ENCODE measurements at places on chromosomes 5 and 9.

DNA sequence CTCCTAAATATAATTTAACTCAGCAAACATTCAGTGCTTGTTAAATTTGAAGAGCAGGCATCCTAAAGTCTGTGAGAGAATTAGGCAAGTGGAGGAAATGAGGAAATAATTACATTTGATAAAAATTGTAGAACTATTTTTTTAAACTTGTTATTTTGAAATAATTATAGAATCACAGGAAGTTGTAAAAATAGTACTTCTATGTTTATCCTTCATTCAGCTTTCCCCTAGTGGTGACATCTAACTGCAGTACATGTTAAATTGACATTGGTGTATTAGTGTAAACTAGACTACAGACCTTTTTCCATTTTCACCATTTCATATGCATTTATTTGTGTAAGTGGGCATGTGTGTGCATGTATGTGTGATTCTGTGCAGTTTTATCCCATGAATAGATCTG is 51.6 kb downstream of the F2RL2 start:
- DNase-seq: no peak

DNA sequence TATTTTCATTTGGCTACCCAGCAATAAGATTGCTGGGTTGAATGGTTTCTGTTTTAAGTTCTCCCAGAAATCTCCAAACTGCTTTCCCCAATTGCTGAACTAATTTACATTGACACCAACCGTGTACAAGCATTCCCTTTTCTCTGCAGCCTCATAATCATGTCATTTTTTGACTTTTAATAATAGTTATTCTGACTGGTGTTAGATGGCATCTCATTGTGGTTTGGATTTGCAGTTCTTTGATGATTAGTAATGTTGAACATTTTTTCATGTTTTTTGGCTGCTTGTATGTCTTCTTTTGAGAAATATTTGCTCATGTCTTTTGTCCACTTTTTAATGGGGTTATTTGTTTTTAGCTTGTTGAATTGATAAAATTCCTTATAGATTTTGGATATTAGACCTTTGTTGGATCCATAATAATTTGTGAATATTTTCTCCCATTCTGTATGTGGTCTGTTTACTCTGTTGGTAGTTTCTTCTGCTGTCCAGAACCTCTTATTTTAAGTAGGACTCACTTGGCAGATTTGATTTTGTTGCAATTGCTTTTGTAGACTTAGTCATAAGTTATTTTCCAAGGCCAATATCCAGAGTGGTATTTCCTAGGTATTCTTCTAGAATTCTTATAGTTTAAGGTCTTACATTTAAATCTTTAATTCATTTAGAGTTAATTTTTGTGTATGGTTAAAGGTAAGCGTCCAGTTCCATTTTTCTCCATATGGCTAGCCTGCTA is 793.7 kb downstream of the BRINP1 start:
- no peak for DNase-seq

DNA sequence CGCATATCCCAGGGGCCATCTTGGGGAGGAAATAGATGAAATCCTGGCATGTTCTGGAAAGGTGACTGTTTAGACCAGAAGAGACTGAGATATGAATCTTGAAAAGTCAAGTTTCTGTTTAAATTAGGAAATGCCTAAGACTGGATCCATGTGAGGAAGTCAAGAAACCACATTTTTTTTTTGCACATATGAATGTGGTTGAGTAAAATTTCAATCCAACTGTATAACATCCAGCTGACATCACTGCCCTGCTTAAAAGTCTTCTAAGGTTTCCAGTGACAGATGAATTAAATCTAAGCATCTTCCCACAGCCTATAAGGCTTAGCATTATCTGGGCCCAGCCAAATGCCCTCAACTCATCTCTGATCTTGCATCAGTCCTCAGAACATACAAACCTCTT is 47.7 kb upstream of the TCERG1 start:
- no peak for DNase-seq

GRCh38 chr5:107248066-107248695 is 422.6 kb downstream of the EFNA5 start:
- no peak for DNase-seq

DNA sequence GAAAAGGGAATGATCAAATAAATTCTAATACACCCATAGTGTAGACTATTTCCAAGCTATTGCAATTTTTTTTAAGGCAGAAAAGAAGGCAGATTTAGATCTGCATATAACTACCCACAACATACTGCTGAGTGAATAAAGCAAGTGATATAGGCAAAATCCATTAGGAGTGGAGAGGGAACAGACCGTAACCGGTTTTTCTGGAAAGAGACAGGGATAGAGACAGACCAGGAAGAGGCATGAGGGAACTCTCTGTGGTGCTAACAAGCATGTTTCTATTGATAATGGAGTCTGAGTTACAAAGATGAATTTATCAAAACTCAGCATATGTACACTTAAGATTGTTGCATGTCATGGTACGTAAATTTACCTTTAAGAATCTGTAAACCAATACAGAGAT is 14.5 kb downstream of the ZDHHC21 start:
- no peak for DNase-seq

DNA sequence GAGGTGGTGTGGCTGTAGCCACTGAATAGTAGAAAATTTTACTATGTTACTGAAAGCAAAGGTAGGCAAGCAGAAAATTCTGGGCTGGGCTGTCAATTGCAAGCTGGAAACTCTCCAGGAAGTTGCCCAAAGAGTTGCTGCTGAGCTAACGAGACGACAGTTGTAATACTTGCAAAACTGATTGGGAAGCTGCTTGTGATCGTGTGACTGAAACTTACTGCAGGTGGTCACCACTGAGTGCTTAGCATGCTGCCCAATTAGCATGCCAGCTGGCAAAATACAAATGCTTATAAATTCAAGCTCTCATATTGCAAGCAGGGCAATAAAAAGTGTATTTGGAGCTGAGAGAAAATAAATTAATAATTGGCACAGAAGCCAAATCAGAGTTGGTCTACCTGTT is 758.5 kb upstream of the EDIL3 start:
- no peak for DNase-seq

Data from activated naive CD4-positive, alpha-beta T cell treated with anti-CD3 and anti-CD28 coated beads, Interleukin-2, amount 50 U/mL, for 16 hours (primary cell).